ENCODE measurements at places on chromosomes 13 and 19. TPM values are rescaled to one million over a fixed set of nuclear protein-coding genes. Genes with fewer than 3 reads are reported as not detected.

Gene SLC25A41
- 0.40 TPM for total RNA-seq

DNA sequence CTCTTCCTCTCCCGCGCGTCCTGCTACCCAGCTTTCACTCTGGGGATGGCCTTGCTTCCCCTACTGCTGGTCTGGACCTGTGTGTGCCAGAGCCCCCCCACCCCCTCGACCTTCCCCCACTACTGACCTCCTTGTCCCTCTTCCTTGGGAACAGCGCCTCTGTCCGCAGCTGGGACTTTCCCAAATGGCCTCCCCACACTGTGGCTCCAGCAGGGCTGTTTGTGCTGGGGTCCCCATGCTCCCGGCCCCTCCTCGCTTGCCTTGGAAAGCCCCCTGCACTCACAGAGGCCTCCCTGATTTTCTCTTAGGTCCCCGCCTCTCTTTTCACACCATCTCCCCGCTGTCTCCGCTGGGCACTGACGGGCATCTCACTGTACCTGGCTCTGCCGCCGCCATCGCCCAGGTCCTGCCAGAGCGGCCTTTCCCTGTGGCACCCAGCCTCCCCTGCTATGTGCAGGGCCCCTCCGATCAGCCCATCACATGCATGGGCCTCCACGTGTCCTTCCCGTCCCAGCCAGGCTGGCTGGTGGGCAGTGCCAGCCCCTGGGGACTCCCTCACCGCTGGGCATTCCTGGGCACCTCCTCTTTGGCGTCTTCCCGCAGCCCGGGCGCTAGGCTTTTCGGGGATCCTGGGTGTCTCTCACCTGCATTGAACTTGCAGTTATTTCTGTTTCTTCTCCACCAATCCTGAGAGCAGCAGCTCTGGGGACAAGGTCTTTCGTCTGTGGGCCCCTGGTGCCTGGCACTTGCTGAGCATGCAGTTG is 118.7 kb downstream of the ATP11A start:
- no peak for DNase-seq

- DNase-seq, result no peak
Observed at GRCh38 chr19:2555422-2556220, 79.7 kb downstream of the GADD45B start.

Gene LGI4
- total RNA-seq, result not detected

DNA sequence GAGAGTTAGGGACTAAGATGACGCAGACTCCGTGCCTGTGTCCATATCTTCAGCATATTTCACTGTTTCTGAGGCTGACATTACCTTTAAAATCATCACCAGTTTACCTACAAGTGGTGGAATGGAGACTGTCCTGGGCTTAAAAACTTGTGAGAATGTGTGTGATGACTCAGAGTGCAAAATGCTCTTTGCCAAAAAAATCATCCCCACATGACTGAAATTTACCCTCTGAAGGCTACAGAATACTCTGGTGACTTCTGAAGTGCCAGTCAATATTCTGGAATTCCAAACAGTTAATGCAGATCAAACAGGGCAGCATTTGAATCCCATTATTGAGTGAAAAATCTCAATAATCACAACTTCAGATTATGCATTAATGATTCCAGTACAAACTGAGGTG is 901.4 kb downstream of the EFNB2 start:
- DNase-seq, result no peak

DNA sequence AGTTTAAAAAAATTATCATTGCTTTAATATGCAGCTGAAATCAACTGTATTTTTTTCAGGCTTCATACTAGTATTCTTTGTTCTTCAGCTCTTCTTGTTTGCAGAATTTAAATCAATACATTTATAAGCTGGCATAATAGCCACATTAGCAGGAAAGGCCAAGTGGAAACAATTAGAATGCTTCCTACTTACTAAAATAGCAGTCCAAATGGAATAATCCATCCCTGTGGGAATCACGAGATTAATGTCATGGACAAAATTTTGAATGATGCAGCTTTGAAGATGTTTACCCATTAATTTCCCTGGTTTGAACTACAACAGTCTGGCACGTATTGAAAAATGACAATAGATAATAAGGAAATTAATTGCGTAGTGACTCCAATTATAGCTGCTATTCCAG is 2650.8 kb downstream of the PCDH9 start:
- no peak for DNase-seq

DNA sequence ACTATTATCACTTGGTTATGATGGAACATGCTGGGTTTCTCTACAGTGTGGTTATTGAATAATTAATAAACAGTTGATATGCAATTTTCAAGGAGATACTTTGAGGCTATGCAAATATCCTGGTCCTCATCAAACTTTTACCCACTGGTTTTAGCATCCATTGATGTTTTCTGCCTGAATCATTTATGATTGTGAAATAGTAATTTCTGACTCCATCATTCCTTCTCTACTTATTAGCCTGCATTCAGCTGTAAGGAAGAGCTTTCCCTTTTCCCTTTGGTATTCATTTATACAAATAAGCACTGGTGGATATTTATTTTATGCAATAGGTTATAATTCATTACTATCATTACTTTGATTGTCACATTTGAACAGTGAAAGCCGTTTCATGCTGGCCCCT is 13.9 kb upstream of the DNAJC15 start:
- DNase-seq, result no peak

Gene FFAR2
- total RNA-seq, result not detected

DNA sequence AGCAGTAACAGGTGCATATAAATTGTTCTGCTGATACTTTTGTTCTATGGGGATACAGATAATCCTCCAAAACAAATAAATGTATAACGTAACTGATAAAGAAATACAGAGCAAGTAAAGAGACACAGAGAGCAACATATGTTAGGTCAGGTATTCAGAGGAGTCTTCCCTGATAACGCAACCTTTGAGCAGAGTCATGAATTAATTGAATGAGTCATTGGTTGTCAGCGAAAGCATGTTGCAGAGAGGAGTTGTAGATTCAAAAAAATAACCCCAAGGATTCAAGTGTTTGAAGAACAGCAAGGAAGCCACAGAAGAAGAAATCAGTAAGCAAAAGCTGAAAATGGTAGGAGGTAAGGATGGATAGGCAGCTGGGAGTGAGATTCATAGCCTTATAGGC is 245.2 kb downstream of the TBC1D4 start:
- no peak for DNase-seq

Measured in activated B cell treated with CpG ODN at 0.5 μM for 24 hours (primary cell).